ENCODE measurements at places on chromosomes 7 and 10.
A peak's percentile ranks its signal among the peaks of the same experiment; 100 is the strongest.

- DNase-seq: no peak
Measured at GRCh38 chr7:107332488-107333269, 137.2 kb upstream of the GPR22 start.

GRCh38 chr10:96457341-96457740, 56.4 kb downstream of the TLL2 start:
- no peak for DNase-seq

- no peak for DNase-seq
Measured at GRCh38 chr7:23020742-23021401, 6.9 kb upstream of the HYCC1 start.

- no peak for DNase-seq
Measured at GRCh38 chr7:155965010-155965409, 152.7 kb upstream of the SHH start.

DNA sequence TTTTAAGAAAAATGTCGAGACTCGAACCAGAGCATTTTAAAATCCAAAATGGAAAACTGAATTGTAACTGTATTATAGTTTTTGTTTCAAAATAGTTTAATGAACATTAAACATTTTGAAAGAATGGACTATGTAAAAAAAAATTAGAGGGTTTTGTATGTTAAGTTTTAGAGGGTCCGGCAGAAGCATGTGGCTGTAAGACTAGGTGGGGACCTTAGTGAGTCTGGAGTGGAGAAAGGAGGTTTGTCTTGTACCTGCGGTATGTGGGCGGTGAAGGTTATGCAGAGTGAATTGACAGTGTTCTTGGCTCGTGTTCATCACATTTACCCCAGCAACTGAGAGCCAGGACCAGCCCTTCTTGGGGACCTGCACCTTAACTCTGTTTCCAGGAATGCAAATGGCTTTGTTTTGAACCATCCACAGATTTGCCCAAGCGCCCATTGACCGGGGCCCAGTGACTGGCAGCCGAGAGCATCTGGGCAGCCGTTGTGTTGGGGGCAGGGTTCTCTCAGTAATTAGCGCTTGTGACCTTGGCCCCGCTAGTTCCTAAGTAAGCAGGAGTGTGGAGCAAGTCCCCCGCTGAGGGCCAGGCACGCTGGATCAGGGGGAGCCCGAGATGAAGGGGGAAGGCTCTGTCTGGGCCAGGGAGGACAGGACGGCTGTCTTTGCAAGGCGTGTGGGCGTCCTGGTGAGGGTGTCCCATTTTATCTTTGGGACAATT, 1.4 kb upstream of the KLF6 start:
- no peak for DNase-seq

- peak; percentile 26 for DNase-seq
Measured at GRCh38 chr10:102003541-102003940, 52.4 kb downstream of the ARMH3 start.

GRCh38 chr7:37411444-37412034, 37.1 kb downstream of the ELMO1 start:
- no peak for DNase-seq

GRCh38 chr7:129925416-129926002, 27.3 kb downstream of the UBE2H start:
- DNase-seq: no peak

GRCh38 chr10:21978191-21978862, 25.2 kb downstream of the DNAJC1 start:
- DNase-seq: no peak

DNA sequence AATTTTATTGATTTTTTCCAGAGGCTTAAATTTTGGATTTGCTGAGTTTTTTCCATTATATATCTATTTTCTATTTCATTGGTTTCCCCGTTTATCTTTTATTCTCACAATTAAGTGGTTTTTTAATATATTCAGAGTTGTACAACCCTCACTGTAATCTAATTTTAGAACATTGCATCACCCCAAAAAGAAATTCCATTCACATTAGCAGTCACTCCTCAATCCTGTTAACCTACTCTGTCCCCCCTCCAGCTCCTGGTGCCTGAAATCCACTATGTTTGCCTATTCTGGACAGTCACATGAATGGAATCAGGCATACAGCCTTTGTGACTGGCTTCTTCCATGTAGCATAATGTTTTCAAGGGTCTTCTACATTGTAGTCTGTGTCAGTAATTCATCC, 55.8 kb upstream of the ITGA8 start:
- no peak for DNase-seq

- no peak for DNase-seq
Measured at GRCh38 chr7:137625197-137625596, 221.6 kb downstream of the DGKI start.

DNA sequence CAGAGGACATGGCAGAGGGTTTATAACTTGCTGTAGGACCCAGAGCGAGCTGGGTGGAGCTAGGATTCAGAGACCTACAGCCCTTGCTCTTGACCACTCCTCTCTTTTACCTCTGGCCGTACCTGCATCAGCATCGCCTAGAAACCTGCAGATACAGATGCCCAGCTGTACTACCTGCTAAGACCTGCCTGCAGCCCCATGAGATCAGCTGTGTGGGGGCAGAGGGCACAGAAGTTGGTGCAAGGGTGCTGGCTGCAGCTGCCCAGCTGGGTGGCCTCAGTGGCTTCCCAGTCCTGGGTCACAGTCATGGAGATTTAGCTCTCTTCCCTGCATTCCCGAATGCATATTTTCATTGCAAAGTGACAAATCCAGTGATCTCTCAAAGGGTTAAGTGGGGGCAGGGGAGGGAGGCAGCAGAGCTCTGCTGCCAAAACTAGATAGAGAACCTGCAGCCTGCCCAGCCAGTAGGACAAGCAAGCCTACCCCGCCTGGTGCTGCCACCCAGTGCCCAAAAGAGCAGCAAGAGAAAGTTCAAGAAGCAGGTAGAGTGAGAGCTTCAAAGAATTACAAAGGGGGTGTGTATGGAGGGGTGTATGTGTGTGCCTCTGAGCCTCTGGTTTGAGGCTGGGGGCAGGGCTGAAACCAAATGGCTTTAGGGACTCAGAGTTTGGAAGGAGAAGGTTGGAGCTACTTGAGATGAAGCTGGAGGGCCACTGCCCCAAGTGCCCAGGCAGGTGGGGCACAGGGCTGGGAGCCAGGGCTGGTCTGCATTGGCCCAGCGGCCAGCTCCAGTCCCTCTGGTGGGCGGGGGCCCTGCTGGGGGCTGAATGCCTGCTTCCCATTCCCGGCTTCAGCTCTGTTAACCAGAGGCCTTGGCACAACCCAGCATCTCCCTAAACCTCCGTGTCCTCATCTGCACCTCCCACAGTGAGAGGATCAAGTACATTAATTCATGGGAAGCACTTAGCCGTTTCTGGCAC, 6.9 kb downstream of the FAM241B start:
- no peak for DNase-seq

GRCh38 chr10:131802996-131803395, 97.8 kb upstream of the PPP2R2D start:
- DNase-seq: no peak

GRCh38 chr7:159218170-159218569, 73.5 kb upstream of the VIPR2 start:
- DNase-seq: no peak

DNA sequence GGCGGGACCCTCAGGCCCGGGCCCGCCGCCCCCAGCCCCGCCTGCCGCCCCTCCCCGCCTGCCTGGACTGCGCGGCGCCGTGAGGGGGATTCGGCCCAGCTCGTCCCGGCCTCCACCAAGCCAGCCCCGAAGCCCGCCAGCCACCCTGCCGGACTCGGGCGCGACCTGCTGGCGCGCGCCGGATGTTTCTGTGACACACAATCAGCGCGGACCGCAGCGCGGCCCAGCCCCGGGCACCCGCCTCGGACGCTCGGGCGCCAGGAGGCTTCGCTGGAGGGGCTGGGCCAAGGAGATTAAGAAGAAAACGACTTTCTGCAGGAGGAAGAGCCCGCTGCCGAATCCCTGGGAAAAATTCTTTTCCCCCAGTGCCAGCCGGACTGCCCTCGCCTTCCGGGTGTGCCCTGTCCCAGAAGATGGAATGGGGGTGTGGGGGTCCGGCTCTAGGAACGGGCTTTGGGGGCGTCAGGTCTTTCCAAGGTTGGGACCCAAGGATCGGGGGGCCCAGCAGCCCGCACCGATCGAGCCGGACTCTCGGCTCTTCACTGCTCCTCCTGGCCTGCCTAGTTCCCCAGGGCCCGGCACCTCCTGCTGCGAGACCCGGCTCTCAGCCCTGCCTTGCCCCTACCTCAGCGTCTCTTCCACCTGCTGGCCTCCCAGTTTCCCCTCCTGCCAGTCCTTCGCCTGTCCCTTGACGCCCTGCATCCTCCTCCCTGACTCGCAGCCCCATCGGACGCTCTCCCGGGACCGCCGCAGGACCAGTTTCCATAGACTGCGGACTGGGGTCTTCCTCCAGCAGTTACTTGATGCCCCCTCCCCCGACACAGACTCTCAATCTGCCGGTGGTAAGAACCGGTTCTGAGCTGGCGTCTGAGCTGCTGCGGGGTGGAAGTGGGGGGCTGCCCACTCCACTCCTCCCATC, 82.7 kb downstream of the PAX2 start:
- peak; percentile 63 for DNase-seq

GRCh38 chr7:27101171-27101956, 1.1 kb downstream of the HOXA2 start:
- DNase-seq: no peak

GRCh38 chr7:39811161-39811614, 138.9 kb upstream of the CDK13 start:
- DNase-seq: peak; percentile 58

- no peak for DNase-seq
Measured at GRCh38 chr7:7970237-7970530, 1.6 kb downstream of the GLCCI1 start.

DNA sequence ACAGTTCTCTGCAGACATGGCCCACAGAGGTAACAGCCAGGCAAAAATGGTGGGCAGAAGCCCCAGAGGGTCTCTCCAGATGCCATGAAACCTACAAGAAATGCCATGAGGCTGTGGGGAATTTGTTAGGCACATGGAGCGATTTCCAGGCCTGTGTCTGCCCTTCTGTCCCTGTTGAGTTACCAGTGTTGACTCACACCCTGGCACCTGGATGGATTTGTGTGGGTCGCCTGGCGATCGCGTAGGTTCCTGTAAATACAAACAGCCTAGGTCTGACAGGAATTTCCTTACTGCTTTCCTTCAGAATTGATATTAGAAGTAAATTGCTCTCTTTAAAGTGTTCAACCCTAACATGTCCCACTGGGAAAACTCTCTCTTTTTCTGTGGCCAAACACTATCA, 164.9 kb upstream of the EEPD1 start:
- DNase-seq: no peak

- no peak for DNase-seq
Measured at GRCh38 chr10:105691811-105692210, 1050.7 kb downstream of the SORCS3 start.

- no peak for DNase-seq
Measured at GRCh38 chr7:70595370-70595754, 536.6 kb upstream of the GALNT17 start.

DNA sequence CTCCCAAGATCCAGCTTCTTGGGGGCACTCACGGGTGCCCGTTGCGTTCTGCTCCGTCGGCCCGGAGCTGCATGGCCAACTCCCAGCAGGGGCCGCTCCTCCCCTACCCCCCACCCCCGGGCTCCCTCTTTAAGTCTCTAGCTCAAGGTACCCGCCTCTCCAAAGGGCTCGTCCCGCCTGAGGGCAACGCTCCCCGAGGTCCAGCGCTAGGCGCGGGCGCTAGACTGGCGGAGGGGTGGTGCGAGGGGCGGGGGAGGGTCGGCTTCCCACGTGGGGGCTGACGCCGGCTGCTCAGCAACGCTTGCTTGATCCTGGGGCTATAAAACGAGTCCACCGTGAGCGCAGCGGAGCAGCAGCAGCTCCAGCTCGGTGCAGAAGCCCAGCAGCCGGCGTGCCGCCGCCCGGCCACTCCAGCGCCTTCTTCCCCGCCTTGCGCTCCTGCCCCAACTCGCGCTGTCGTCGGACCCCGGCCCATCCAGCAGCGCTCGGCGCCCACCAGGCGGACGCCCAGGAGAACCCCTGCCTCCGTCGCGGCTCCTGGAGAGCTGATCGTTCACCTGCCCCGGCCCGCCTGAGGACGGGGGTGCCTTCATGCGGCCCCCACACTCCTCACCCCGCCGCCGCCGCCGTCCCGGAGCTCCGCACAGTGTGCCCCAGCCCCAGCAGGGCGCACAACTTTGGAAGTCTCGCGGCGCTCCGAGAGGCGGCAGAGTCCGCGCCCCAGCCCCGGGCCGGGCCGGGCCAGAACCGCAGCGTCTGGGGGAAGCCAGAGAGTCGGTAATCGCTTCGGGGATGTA, at the start of gene ADRA2A:
Gene ADRA2A, plus strand, starts transcription at position 348 of the 797 bp plus-strand sequence. CDS start 968 bp downstream, outside the sequence.
- DNase-seq: peak; percentile 69

GRCh38 chr7:73852500-73852899, 8.5 kb upstream of the TMEM270 start:
- DNase-seq: no peak

GRCh38 chr7:80172387-80172786, 37.8 kb downstream of the GNAI1 start:
- DNase-seq: no peak

- peak; percentile 75 for DNase-seq
Measured at GRCh38 chr7:25259487-25260243, 31.4 kb upstream of the NPVF start.

GRCh38 chr7:128381161-128381821, 19.8 kb upstream of the PRRT4 start:
- DNase-seq: peak; percentile 46

DNA sequence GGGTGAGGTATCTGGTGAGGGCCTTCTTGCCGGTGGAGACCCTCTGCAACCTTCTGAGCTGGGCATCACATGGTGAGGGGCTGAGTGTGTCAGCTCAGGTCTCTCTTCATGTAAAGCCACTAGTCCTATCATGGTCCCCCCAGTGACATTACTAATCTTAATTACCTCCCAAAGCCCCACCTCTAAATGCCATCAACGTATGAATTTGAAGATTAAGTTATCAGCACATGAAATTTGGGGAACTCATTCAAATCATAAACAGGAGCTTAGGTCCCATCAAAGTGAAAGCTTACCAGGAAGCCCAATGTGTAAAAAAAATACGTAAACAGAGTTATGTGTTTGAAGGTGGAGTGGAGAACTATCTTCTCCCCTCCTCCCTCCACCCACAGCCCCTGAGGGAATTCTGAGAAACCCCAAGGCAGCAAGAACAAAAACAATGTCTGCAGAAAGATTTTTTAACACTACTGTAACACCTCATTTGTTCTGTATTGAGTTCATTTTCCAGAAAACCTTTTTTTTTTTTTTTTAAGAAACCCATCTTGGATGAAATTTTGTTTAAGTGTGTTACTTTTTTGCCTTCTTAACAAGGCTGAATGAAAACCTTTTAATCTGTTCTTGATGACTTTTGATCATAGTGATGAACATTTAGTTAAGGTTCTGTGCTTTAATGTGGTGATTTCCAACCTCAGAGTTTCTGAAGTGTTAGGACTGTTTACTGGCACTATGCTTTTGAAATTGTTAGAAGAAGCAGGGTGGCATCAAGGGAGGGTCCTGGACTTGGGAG, 19.1 kb upstream of the PCGF5 start:
- no peak for DNase-seq

- no peak for DNase-seq
Measured at GRCh38 chr10:131560166-131560565, 248.6 kb upstream of the TCERG1L start.

Measured in NCI-H526 (cell line).